ENCODE measurements at places on chromosomes 6 and 20.

GRCh38 chr20:14312001-14312400 lies 25.4 kb downstream of the FLRT3 start:
- no peak for DNase-seq

DNA sequence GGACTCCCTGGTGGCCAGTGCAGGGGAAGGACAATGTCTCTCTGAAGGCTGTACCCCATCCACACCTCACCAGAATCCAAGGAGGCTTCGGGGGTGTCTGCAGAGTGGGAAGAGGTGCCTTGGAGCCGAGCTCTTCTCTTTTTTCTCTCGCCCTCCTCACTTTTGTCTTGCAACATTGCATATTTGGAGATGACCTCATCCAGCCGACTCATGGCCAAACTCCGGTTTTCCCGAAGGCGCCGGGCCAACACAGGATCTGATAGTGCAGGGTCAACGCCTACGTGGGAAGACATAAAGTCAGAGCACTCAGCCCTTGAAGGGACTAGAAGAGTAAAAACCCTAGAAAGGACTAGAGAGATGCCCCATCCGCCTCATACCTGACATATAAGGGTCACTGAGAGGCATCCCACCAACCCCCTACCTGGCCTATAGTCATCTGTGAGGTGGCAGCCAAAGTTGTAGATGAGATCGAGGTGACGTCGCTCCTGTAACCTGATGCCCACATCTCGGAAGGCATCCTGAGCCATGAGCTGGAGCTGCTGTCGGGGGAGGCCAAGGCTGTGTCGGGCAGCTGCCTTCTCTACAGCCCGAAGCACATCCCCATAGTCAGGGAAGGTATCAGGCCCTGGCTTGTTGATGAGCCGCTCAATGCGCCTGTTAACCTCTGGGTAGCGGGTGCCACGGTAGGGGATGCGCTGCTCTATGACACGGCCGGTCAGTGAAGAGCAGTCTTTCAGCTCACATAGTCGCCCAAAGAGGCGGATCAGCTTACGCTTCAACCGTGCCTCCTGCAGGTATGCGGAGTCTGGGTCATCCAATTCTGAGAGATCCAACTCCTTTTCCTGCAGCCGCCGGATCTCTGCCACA lies 3.0 kb upstream of the ZBTB22 start:
- peak; percentile 60 for DNase-seq

DNA sequence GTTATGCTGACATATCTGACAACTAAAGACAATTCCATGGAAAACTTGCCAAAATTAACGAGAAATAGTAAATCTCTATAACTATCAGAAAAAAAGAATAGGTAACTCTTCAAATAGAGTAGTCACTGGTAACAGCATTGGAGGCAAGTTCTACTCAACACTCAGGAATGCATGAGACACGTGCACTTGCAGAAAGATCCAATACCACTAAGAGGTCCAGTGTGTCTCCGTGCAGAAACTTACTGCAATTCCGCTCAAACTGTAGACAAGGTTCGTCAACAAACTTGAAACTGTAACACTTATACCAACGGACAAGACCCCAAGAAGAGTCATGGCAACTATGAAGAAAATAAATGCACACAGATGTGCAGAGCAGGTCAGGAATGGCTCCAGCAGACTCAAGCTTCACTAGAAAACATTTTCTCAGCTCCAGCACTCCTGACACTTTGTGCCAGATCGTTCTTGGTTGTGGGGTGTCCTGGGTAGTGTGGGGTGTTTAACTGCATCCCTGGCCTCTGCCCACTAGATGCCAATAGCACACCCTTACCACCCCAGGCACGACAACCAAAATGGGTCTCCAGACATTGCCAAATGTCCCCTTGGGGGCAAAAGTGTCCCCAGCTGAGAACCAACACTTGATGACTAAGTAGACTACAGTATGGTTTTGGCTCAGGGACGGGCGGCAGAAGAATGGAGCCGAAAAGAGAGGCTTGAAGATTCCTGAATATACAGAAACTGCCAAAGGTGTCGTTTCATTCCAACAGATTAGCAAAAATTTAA lies 134.8 kb downstream of the DTNBP1 start:
- peak; percentile 14 for DNase-seq

DNA sequence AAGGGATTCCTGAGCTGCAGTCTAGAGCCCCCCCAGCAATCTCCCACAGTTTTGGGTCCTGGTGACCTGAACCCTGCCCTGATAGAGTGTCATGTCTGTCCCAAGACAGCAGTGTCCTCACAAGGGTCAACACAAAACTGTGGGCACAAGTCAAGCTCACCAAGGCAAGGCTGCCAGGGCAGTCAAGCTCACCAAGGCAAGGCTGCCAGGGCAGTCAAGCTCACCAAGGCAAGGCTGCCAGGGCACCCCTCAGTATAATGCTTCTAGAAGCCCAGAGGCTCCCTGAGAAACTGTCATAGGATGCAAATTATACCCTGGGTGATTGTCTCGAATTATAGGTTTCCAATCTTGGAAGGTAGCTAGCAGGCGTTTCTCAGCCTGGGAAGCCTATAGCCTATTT lies 108.5 kb downstream of the NFATC2 start:
- no peak for DNase-seq

- no peak for DNase-seq
Measured at GRCh38 chr6:11650025-11650696, 112.6 kb downstream of the TMEM170B start.

- no peak for DNase-seq
Measured at GRCh38 chr6:89385846-89386245, 26.2 kb downstream of the RRAGD start.

- DNase-seq, result no peak
Measured at GRCh38 chr6:114432400-114432799, 89.6 kb upstream of the HS3ST5 start.

DNA sequence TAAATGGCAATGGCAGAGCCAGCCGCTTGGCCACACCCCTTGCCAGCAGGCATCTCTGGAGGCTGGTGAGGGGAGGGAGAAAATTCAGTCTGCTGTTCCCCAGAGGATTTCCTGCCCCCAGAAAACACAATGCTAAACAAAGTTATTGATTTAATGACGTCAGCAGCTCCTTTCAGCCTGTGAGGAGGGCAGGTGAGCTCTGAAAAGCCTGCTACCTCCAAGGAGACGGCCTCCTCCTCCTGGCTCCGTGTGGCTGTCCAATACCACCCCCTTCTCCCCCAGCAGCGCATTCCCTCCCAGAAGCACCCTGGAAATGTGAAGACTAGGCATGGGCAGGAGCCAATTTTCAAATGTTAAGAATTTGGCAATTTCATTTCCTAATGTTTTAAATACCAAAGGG lies 393.1 kb downstream of the ZFAND3 start:
- DNase-seq, result no peak

DNA sequence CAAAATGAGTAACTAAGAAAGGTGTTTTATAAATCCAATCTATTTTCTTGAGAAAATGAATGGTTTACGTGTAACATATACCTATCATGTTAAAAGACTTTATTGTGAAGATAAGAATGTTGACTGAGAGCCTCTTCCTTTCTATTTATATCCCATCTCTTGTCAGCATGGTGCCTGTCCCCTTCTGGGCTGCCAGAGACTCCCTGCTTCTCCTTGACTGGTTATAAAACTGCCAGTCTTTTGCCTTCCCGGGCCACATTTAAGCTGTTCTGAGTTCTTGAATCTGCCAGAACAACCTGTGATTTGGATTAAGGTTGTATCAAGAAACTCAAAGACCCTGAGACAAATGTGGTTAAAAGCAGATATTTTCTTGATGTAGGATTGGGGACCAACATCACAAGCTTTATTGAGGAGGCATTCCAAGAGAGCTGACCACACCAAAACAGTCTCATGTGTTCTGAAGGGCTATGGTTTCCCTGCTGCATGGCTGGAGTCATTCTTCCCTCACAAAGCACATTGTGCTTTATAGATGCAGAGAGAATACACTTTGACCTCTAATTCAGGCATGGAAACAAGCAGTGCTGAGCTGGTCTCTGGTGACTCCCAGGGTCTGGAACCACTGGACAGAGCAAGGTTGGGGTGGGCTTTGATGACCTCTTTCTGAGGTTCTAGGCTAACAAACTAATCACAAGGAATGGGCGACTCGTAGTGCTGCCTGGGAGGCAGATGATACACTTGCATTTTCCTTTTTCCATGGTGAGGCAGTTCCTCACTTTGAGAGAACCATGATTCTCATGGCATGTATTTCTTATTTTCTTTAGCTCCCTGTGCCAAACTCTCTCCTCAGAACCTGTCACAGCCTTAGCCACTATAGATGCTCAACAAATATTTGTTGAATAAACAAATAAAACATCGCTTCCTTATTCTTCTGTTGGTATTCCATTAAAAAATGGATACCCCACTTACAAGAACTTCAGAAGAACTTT lies 205.0 kb upstream of the PREP start:
- no peak for DNase-seq

DNA sequence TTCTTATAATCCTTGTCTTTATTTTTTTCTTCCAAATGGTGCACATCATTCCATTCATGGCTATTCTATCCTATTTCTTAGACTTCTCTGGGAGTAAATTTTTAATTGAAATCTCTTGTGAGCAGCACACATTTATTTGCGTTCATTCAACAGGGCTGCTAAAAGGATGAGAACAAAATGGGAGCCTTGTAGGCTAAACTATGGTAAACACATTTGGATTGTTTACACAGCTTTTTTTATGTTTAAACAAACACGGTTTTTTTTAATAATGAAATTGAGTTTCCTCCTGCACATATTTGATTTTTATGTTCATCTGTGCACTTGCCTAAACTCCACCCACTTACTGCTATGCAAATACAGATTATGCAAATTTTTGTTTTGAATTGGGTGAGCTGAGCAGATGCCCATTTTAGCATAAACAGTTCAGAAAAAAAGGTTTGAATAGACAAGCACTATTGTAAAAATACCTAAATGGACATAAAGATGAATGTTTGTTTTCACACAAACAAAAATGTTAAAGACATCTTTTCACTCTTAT lies 92.0 kb downstream of the OLIG3 start:
- DNase-seq, result no peak

DNA sequence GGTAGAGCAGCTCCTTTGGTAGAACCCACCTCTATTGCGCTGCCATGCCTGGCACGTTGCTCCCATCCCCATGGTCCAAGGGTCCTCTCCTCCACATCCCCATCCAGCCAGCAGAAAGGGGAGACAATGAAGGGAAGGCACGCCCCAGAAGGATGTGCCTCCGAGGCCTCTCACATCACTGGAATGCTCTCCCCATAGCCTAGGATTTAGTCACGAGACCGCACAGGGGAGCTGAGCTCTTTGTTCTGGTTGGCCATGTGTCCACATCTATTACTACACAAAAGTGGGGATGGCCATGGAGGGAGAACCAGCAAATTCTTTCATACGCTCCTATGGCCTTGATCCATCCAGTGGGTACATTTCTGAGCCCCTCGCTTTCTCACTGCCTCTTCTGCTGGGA lies 60.5 kb upstream of the SALL4 start:
- DNase-seq, result no peak

GRCh38 chr20:10465135-10465534 lies 30.0 kb downstream of the SLX4IP start:
- no peak for DNase-seq

GRCh38 chr20:35821807-35822242 lies 50.0 kb downstream of the PHF20 start:
- peak; percentile 70 for DNase-seq

DNA sequence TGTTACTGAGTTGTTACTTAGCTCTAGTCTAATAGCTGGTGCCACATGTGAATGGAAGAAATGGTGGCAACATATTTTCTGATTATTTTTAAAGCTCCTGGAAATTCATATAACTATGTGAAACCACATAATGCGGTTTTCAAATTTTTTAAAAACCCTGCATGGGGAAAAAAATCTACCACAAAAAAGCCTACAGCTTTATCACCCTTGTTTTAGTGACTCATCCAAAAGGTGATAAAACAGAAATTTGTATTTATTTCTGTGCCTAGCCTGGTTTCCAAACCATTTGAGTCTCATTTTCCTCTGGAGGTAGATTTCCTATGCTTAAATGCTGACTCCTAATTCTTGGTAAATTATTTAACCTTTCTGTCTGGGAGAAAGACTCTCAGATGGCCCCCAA lies 5.4 kb upstream of the FBXO30 start:
- DNase-seq, result no peak

- DNase-seq, result no peak
Measured at GRCh38 chr6:52328729-52329128, 33.2 kb upstream of the PAQR8 start.

GRCh38 chr6:111338843-111339242 lies 144.2 kb downstream of the REV3L start:
- DNase-seq, result no peak

GRCh38 chr20:19628570-19629134 lies 129.4 kb upstream of the RIN2 start:
- peak; percentile 67 for DNase-seq

DNA sequence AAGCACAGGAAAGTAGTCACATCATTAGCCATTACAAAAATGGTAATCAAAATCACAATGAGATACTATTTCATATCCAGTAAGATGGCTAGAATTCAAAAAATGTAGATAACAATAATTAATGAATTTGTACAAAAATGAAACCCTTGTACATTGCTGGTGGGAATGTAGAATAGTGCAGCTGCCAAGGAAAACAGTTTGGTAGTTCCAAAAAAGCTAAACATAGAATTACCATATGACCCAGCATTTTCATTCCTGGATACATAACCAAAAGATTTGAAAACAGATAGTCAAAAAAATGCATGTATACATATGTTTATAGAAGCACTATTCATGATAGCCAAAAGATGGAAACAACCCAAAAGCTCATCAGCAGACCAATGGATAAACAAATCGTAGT lies 251.1 kb upstream of the RAB32 start:
- no peak for DNase-seq

GRCh38 chr20:15199698-15200097 lies 862.3 kb upstream of the FLRT3 start:
- no peak for DNase-seq

DNA sequence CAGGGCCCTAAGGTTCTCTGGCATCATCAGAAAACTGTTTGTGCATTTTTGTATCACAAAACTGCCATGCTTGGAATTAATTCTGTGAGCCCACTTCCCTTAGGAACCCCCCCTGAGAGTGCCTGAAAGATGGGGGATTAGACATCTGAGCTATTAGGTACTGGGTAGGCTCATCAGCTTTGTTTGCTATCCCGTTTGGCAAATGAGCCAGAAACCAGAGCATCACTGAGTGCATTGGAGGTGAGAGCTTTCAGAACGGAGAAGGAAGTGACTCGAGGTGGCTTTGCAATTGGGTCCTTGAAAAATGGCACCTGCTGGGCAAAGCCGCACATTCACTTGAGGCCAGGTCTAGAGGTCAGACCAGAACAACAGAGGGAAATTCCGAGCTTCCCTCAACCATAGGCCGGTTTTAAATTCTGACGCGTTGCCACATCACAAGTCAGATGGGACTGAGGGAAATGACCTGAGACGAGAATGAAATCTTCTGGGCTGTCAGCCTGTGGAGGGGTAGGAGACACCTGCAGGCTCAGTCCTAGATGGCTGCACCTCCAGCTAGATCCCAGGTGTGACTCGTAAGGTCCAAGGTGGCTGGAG lies 8.4 kb upstream of the GLP1R start:
- DNase-seq, result no peak

- DNase-seq, result peak; percentile 24
Measured at GRCh38 chr20:7151676-7152470, 384.4 kb downstream of the BMP2 start.

GRCh38 chr20:57753332-57754164 lies 43.7 kb upstream of the PMEPA1 start:
- no peak for DNase-seq

All from RWPE1 (cell line).